ENCODE measurements at places on chromosomes 16 and 17.

GRCh38 chr16:1167276-1168107, 14.6 kb downstream of the CACNA1H start:
- DNase-seq = no peak

GRCh38 chr16:68251832-68252231, 6.7 kb downstream of the PLA2G15 start:
- no peak for DNase-seq

DNA sequence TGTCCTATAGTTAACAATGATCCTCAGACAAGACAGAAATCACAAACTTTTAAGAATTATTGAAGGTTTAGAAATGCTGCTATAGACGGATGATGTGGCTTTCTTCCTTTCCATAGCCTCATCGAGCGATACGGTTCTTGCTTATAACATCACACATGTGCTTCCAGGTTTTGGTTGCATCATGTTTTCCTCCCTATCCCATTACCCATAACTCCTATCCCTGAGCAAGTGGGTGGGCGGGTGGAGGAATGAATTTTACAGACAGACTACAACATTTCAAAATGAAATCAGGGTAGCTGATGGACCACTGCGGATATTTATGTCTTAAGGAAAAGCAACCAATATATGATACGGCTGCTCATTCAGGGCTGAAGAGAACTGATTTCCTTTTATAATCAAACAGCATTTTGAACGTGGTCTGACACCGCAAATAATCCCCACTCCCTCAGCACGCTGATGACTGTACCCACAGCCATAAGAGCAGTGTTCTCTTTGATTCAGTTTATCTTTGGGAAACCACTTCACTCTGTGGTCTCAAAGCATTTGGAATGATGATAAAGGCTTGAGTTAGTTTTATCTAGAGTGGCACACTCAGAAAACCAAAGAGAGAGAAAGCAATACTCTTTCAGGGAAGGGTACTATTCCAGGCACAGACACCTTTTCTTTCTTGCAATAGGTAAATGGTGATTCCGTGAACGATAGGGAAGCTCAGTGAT, 4.6 kb upstream of the AKTIP start:
- no peak for DNase-seq

DNA sequence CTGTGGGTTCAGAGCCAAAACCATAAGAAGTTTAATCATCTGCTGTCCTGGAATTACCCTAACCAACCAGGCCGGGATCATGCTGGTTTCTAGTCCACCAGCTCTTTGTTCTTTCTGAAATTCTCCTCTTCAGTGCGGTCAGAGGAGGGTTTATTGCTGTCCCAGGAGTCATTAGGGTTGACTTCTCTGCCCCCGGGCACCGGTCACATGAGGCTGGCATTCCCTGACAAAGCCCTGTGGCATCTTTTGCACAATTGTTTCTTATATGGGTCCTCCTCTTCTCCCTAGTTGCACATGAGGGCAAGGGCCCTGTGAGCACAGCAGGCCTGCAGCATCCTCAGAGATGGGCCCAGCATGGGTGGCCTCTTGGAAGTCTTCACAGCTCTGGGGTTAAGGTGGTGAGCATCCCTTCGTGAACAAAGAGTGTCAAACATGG, 243.9 kb downstream of the IRF8 start:
- DNase-seq = no peak

DNA sequence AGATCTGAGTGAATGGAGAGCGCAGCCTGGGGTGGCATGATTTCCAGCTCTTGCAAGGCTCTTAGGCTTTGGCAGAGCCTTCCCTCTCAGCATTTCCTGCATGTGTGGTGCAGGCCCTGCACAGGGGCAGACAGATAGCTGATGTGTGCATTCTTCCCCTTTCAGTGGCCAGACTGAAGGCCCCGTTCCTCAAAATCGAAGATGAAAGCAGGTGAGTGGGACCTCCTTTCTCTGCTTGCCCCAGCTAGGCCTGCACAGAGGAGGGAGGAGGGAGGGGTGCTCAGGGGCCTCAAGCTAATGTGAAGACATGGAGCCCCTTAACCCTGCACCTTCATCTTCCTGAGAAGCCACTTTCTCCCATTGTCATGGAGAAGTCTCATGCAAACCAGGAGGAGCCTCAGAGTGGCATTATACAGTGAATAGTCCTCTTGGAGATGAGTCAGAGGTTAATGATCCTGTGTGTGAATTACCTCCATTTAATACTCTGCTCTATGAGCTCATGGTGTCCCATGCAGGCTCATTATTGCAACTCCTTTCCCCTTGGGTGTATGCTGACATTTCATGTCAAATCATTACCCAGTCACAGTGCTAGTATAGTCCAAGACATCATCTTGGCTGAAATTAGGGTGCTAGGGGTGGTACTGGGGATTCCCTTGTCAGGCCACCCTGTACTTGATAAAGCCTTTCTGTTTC, 20.4 kb upstream of the ADAM11 start:
- no peak for DNase-seq

GRCh38 chr17:39036009-39036408, 68.8 kb upstream of the FBXO47 start:
- no peak for DNase-seq

DNA sequence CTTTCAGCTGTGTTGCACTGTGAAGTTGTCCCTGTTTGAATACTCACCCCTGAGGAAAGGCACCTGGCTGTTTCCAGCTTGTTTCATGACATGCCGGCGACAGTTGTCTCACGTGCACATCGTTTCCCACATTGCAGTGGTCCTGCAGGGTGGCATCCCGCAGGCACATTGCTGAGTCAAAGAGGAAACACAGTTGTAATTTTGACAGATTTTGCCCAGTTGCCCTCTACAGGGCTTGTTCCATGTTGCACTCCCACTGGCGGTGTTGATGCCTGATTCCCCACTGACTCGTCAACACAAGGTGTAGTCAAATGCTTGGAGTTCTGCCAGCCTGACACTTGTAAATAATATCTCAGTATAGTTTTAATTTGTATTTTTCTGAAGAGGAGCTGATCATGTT, 23.8 kb downstream of the EPN2 start:
- DNase-seq = no peak

DNA sequence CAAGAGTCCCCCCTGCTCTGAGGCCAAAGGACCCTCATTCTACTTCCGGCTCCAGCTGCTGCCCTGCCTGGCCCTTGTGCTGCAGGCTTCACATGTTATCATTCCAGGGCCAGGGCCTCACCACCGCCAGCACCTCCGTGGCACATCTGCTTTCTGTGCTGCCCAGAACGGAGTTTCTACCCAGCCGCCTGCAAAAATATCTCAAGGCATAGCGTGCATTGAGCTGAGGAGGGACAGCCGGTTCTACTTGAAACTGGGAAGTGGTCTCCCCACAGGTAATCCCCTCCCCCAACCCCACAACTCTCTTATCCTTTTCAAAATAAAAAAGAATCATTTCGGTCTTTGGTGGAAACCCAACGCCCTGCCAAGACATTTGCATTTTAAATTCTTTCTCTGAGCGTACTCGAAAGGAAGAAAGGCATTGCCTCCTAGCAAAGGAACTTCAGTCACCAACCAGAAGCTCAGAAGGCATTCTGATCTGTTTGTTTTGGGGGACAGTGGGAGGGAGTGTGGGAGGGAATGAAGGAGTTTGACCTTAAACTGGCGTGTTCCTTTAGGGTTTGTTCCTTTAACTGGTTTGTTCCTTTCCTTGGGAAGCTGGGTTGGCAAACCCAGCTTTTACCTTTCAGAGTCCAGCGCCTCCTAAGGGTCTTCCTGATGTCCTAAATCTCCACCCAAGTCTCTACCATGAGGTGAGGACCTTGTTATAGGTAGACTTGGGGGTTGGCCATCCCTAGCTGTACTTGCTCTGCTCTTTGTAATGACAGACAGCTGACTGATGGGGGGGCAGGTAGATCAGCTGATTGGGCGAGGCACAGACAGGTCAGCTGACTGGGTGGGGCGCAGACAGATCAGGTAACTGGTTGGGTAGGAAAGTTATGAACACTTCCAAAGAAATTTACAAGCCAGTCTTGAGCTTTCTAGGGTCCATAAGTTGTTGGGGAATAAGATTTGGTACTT, 33.4 kb upstream of the PIK3R6 start:
- no peak for DNase-seq

- no peak for DNase-seq
Measured at GRCh38 chr17:36972905-36973304, 24.2 kb downstream of the AATF start.

DNA sequence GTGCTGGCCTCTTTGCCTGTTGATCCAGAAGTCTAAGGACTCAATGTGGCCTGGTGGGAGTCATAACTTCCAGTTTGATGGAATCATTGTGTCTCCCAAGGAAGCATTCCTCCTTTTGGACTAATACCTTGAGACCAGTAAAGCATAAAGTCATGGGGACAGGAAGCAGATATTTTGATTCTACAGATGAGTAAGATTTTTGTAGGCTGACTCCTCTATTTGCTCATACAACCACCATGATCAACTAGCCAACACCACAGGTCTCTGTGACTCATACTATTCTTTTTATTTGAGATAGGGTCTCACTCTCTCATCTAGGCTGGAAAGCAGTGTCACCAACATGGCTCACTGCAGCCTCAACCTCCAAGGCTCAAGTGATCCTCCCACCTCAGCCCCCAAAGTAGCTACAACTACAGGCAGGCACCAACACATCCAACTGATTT, 6.2 kb downstream of the MT2A start:
- no peak for DNase-seq

DNA sequence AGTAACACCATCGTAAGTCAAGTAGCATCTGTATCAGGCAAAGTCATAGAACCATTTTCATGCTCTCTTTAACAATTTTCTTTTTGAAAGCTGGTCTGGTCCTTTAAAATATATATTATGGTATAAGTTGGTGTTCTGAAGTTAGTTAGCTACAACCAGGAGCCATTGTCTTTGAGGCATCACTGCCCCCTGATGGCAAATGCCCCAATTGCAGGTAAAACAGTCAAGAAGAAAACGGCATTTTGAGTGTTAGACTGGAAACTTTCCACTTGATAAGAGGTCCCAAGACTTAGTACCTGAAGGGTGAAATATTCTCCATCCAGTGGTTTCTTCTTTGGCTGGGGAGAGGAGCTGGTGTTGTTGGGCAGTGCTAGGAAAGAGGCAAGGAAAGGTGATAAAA, 14.1 kb downstream of the TP53 start:
- DNase-seq = no peak
